GM12891 (cell line): ENCODE measurements at places on chromosomes 12 and 14.

- no peak for DNase-seq
These were observed 270.9 kb downstream of the CACNA1C start for GRCh38 chr12:2323532-2324255.

DNA sequence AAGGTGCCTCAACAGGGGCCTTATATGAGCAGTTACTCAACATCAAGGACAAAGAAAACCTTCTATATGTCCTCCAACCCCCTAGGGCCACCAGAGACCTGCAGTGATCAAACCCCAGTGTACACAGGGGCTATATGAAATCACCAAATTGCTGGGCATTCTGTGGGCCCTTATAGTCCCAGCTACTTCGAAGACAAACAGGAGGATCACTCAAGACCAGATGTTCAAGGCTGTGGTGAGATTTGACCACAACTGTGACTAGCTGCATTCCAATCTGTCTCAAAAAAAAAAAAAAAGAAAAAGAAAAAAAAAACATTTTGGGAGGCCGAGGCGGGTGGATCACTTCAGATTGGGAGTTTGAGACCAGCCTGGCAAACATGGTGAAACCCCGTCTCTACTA, 51.0 kb upstream of the PRB2 start:
- DNase-seq, result no peak

DNA sequence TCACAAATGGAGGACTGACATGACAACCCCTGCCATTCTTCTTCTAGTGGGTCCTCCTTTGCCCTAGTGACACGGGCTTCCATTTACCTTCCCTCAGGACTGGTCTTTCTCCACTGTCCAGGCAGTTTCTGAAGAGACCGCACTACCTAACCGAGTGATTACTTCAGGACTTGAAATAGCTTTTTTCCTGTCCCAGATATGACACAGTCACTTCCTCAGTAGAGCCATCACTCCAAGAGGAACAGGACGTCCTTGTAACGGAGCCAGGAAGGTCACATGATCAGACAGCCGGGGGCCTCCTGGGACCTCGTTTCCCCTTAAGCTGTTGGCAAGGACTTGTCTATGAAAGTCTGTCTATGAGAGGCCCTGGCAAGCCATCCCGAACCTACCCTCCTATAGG, 62.3 kb downstream of the FOS start:
- DNase-seq, result no peak

- DNase-seq, result no peak
These were observed 75.2 kb upstream of the TBX5 start for GRCh38 chr12:114481200-114481535.

- DNase-seq, result no peak
These were observed 33.7 kb upstream of the SCAF11 start for GRCh38 chr12:46024099-46024498.

- peak; percentile 55 for DNase-seq
These were observed 4.5 kb downstream of the DAO start for GRCh38 chr12:108884116-108885012.

DNA sequence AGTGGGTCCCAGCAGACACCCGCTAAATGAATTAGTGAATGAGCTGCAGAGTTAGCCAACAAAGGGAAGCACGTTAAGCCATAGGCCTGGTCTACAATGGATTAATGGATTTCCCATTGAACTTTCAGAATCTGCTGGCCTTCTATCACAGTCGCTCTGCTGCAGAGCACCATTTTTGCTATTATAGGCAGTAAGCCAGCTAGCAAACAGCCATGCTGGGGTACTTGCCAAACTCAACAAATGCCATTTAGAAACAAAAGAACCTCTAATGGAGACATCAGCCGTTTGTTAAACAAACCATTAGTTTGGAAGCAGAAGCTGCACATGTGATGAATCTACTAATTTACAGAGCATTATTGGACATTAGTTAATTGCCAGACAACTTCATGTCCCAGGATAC, 181.1 kb upstream of the STXBP6 start:
- DNase-seq, result no peak

- DNase-seq, result no peak
These were observed 80.1 kb downstream of the CEP83 start for GRCh38 chr12:94379479-94380113.

DNA sequence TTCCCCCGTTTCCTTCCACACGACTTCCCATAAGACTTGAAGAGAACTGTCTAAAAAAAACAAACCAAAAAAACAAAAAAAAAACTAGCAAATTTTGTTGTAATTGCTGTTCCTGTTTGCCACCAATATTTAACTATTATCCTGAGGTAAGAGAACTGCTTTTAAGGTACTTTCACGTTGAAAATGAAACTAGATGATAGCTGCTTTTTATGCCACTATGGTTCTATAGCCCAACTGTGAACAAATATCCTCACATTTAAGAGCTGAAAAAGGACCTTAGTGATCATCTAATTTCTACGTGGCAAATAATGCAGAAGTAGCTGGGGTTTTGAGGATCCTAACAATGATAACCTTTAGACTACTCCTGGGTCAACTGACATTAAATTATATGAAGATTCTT, 98.6 kb downstream of the TAOK3 start:
- DNase-seq, result peak; percentile 5

DNA sequence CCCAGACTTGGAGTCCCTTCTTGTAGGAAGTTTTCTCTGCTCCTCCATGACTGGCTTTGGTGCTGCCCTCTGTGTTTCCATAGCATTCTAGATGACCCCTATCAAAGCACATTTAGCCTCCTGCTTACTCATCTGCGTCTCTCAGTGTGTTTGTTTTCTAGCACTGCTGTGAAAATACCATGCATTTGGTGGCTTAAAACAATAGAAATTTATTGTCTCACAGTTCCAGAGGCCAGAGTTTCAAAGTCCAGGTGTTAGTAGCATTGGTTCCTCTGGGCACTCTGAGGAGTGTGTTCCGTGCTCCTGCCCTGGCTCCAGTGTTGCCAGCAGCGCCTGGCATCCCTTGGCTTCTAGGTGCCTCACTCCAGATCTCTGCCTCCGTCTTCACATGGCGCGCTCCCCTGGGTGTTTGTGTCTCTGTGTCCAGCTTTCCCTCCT, 86.1 kb downstream of the CACNA1C start:
- DNase-seq, result no peak
